ENCODE measurements at places on chromosomes 7 and 10.

DNA sequence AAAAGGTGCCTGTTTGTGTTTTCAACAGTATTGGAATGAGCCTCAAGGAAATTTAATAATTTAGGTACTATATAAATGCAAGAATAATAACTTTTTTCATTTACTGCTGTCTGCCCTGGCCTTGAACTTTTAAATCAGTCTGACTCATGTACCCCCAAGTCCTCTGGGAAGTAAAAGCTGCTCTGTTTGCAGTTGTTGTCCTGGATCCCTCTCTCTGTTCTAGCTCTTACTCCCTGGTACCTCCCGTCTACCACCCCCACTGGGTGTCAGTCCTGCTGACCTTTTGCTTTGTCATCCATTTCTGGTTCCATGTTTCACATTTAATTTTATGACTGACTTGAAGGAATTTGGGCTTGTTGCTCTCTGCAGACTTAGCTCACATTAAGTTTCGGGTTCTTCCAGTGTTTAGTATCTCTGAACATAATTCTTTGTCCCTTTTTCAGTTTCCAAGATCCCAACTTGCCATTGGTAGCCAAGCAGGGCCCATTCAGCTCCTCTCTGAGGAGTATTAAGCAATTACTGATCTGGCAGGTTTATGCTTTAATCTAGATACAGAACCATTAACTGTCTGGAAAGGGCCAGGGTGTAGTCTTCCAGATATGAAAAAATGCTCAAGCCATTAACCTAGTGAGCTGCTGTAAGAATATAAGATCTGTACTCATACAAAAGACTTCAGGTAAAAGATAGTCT is 208.7 kb upstream of the FAM3C start:
- no peak for DNase-seq

GRCh38 chr10:128064108-128064969 is 61.9 kb downstream of the MKI67 start:
- DNase-seq = peak; percentile 77

DNA sequence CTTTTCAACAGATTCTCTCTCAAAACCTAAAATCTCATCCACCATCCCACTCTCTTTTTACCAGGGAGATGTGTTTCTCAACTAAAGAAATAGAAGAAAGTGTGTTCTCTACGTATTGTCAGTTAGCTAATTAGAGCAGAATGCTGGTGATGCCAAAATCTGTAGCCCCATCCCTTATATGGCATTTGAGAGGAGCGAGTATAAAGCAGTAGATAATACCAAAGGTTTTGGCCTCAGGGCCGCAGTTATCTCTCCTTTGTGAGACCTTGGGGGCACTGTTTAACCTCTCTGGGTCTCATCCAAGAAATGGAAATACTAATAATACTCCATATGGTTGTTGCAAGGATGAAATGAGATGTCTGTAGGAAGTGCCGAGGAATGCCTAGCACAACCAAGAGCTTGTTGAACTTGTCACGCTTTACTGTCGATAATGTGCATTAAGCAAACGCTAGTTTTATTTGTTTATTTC is 456 bp upstream of the DLD start:
- no peak for DNase-seq

DNA sequence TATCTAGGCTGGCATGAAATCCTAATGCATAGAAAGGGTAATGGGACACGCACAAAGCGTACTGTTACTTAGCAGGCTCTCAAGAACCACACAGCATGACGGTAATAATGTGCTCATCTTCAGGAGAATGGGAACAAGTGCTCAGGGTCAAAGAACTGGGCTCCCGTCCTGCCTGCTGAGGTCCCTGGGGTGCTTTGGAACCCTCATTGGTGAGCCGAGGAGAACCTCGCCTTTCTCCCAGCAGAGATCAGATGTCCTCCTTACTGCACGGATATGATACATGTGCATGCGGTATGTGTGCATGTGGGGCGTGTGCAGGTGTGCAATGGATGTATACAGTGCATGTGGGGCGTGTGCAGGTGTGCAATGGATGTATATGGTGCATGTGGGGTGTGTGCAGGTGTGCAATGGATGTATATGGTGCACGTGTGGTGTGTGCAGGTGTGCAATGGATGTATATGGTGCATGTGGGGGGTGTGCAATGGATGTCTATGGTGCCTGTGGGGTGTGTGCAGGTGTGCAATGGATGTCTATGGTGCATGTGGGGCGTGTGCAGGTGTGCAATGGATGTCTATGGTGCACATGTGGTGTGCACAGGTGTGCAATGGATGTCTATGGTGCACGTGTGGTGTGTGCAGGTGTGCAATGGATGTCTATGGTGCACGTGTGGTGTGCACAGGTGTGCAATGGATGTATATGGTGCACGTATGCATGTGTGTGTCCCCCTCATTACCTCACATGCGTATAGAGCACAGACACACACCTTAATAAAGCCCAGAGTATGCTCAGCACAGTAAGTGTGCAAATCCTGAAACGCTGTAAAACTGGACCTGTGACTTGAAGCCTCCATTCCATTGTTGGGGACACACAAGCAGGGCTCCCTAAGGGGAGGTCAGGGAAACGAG is 336.3 kb downstream of the PTPRN2 start:
- DNase-seq = no peak

GRCh38 chr10:126421756-126422256 is 33.5 kb upstream of the ADAM12 start:
- DNase-seq = no peak

DNA sequence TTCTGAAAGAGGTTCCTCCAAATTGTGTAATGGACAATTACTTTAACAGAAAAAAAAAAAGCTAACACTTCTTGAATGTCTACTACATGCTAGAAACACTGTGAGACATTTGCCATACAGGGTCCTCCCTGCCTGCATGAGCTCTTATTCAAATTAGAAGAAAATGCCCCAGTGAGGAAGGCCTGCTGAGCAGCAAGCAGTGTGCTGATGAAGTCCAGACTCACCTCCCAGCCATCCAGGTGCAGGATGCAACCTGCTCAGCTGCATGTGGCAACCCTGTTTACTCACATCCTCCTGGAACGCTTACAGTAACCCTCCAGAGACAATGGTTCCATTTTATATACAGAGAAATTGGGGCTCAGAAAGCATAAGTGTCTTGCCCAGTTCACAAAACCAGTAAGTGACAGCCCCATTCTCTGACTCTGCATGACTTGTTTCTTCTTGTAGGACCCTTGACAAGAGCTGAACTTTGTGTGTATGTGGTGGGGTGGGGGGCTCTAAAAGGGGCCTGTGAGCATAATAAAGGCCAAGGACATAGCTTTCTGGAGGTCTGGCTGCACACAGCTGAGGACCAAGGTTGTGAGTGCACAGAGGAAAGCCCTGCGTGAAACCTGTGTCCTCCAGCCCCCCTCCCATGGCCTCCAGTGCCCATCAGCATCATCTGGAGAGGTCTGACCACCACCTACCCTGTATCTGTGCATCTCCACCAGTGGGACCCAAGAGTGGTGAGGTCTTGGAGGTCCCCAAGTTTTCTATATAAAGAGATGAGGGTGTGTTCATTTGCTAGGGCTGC is 387.8 kb downstream of the GRID1 start:
- no peak for DNase-seq

DNA sequence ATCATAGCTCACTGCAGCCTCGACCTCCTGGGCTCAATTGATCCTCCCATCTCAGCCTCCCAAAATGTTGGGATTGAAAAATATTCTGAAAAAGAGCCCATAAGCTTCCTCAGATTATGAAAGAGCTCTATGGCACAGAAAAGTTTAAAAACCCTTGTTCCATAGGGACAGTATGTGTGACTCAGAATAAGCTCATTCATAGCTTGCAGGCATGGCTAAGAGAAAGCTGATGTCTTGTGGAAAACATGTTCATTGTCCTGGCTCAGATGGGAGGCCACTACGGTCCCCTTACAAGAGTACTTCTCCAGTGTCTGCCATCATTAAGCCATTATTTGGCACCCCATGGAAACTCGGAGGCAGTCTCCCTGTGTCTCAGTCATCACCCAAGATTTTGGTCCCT is 64.0 kb downstream of the CCDC3 start:
- DNase-seq = no peak

DNA sequence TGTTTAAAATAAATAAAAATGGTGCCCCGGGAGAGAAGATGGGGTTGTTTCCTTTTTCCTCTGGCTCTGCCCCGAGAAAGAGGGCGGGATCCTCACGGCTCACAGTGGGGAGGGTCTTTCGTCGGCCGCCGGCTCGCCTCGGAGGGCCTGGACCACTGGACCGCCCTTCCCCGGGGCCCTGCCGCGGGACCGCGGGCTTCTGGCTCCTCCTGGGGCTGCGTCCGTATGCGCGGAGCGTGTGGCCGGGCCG is 3.5 kb upstream of the IGF2BP3 start:
- no peak for DNase-seq

GRCh38 chr10:19628767-19629560 is 187.3 kb upstream of the PLXDC2 start:
- DNase-seq = no peak
